Right atrium auricular region (tissue), 2 donors: ENCODE measurements at places on chromosomes 5 and 9.

DNA sequence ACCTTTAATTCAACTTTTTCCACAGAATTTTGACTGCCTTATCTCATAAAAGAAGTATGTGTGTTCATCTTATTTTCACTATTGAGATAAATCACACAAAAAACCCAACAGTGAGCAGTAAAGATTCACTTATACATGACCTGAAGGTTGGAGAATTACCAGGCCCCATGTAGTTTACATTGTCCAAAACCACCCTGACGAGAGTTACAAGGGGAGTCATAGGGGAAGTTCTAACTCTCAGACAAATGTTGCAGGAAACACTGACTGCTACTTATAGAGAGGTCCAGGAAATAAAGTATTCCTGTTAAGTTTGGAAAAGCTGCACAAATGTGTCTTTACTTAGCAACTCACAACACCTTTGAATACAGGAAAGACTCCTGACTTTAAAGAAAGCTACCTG is 14.1 kb downstream of the SPATA9 start:
- DNase-seq: no peak
- H3K36me3 ChIP-seq: no peaks in the 10 kb centered on the region
- H3K27me3 ChIP-seq: no peaks in the 10 kb centered on the region
- H3K4me3 ChIP-seq: no peak overlapping the region
- peak overlapping the region; percentile 45 for H3K27ac ChIP-seq
- H3K4me1 ChIP-seq: no peaks in the 10 kb centered on the region

DNA sequence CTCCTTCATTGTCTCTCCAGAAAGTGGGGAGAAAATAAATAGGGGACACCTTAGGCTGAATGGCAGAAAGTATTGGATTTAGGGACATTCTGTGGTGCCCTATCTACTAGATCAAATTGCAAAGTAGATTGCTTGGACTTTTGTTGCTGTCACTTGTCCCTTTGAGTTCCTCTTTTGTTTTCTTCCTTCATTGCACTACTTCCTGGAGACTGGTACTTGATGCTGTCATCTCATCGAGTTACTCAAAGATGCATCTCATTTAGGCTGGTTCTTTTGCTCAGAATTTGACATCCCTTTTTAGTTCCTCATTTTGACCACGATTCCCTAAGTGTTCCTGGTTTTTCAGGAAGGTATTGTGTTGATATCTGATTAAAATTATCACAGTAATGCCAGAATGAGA is 137.6 kb downstream of the ADGRV1 start:
- H3K27me3 ChIP-seq: no peaks in the 10 kb centered on the region
- no peaks in the 10 kb centered on the region for H3K4me1 ChIP-seq
- no peak overlapping the region for H3K27ac ChIP-seq

- DNase-seq: no peak
- no peak overlapping the region for H3K4me3 ChIP-seq
- H3K4me1 ChIP-seq: no peaks in the 10 kb centered on the region
- H3K27ac ChIP-seq: no peak overlapping the region
- no peaks in the 10 kb centered on the region for H3K36me3 ChIP-seq
- H3K27me3 ChIP-seq: no peaks in the 10 kb centered on the region
Measured at GRCh38 chr5:59554501-59554900, 339.0 kb downstream of the PDE4D start.

DNA sequence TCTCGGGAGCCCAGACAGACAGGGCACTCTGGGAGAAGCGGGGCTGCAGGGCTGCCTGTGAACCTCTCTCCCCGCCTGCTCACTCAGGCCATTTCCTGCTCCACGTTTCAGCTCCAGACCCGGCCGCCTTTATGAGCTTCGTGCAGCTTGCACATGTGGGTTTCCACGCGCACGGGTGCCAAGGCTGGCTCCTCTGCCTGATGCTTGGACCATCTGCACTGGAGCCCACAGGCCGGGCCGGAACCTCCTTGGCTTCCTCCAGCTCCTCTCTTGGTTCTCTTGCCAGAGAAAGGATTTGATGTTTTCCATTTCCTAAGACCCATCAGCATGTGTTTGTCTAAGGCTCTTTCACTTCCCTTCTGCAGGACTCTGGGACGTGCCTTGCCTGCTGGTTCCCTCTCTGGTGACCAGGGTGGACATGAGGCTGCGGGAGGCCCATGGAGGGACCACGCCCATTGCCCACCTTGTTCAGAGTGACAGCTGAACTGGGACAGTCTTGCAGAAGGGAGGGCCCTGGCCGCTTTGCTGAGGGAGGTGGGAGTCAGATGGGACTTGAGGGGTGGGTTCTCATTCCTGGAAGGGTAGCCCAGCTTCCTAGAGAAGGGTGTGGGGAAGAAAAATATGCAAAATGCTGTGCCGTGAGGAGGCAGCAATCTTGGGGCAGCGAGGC is 23.3 kb upstream of the COL5A1 start:
- H3K4me3 ChIP-seq: no peak overlapping the region
- H3K36me3 ChIP-seq: no peaks in the 10 kb centered on the region
- H3K4me1 ChIP-seq: no peaks in the 10 kb centered on the region
- DNase-seq: peak; percentile 63
- no peak overlapping the region for H3K27ac ChIP-seq
- no peaks in the 10 kb centered on the region for H3K27me3 ChIP-seq

DNA sequence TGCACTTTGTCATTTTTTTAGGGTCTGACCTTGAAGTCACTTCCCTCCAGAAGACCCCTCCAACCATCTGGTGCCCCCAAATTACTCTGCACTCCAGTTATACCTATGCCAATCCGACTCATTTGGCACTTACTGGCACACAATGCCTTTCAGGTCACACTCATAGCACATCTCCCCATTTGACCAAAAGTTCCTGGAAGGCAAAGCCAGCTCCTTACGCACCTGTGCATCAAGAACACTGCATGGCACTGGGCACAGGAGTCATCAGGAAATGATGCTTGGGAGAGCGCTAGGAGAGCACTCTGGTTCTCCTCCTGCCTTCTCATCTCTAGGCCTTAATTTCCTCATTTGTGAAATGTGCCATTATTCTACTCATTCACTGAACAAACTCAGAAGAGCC is 2.9 kb downstream of the TNIP1 start:
- no peak for DNase-seq
- H3K4me1 ChIP-seq: no peaks in the 10 kb centered on the region
- H3K4me3 ChIP-seq: no peak overlapping the region
- H3K27me3 ChIP-seq: no peaks in the 10 kb centered on the region
- peaks cover 5% of the 10 kb centered on the region for H3K36me3 ChIP-seq

DNA sequence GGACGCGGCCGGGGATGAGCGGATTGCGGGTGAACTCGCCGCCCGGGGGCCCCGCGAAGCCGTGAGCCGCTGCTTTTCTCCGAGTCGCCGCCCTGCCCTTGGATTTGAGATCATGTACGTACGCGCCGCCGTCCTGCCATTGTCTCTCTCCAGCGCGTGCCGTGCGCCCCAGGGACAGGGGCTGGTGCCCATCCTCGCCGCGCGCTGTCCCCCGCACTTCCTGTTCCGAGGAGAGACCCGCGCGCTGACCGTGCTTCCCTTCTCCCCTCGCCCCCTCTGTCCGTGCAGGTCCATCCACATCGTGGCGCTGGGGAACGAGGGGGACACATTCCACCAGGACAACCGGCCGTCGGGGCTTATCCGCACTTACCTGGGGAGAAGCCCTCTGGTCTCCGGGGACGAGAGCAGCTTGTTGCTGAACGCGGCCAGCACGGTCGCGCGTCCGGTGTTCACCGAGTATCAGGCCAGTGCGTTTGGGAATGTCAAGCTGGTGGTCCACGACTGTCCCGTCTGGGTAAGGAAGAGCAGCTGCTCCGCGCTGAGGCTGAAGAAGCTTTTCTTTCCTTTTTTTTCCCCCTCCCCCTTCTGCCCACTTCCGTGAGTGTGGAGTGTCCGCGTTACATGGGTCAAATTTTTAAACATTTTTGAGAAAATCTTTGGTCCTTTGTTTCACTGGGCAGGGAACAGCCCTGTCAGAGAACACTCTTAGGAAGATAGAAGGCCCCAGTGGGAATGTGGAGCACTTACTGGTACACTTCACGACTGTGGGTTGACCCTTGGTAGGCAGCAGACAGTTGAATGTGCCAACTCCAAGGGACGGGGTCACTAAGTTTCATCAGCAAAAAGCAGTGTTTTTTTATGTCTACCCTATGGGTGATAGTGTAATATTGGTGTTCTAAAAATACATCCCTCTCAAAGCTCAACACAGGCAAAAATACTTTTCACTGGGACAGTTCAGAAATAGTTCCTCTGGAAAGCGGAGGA is 727 bp downstream of the RHOBTB3 start:
- no peak for DNase-seq
- H3K36me3 ChIP-seq: no peaks in the 10 kb centered on the region
- H3K4me3 ChIP-seq: peak overlapping the region; percentile 70
- no peaks in the 10 kb centered on the region for H3K4me1 ChIP-seq
- no peaks in the 10 kb centered on the region for H3K27me3 ChIP-seq

DNA sequence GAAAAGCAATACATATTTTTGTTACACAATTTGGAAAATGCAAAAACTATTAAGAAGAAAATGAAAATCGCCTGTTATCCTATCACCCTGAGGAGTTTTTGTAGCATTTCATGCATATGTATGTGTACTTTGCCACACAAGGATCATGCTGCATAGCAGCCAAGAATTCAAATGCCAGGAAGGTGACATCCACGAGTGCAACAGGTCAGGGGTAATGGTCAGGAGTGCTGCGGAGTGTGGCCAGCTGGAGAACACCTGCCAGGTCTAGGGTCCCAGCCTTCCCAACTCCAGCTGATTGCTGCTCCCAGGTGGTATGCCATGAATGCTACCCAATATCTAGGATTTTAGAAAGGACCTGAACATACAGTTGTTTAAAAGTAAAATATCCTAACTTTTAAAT is 617.1 kb downstream of the PRELID2 start:
- H3K4me3 ChIP-seq: no peak overlapping the region
- H3K27ac ChIP-seq: no peak overlapping the region
- H3K36me3 ChIP-seq: no peaks in the 10 kb centered on the region
- H3K27me3 ChIP-seq: no peaks in the 10 kb centered on the region
- no peaks in the 10 kb centered on the region for H3K4me1 ChIP-seq

DNA sequence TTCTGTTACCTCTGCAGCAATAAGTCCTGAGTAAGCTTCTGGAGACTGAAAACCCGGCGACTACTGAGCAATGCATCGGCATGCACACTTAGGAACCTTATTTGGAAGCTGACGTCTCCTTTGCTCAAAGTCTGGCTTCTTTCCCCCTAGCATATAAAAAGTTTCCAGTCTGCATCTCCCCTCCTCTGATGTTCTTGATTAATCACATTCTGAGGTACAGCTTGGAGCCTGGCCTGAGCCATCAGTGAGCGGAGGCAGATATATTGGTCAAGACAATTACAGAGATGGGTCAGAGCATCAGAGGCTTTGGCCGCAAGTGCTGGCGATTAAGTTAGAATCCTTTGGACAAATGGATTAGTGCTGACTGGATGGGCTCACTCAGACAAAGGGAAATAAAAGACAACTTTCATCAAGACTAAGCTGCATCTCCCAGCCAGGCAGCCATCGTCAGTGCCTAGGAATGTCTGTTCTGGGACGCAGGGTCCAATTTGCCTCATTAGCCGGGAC is 140.7 kb downstream of the MTX3 start:
- no peak for DNase-seq
- H3K27ac ChIP-seq: no peak overlapping the region
- H3K27me3 ChIP-seq: no peaks in the 10 kb centered on the region
- H3K36me3 ChIP-seq: no peaks in the 10 kb centered on the region
- H3K4me3 ChIP-seq: no peak overlapping the region

DNA sequence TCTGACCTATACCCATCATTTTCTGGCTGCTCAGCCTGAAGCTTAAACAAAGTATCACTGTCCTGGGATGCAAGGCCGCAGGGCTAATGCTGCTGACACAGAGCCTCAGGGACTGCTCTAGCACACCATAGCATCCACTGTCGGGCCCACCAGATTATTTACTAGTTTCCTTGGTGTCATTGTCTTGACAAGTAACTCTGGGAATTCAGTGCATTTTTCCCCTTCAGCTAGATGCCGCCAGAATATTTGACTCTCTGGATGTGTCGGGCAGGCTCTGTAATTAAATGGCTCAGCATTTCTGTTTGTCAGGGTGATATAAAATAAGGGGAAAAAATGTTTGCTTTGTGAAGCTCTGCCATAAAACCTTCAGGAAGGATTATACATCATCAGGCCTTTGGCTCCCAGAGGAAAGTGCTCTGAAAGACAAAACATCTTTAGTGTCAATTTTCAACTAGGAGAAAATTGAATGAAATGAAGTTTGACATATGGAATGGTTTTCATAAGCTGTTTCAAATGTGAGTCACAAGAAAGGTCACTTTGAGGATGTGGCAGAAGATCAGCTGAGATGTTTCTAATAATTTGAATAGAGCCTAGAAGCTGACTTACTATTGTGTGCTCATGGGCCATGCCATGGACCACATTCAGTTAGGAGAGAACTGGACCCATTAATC is 350.1 kb downstream of the TMEM232 start:
- H3K36me3 ChIP-seq: no peaks in the 10 kb centered on the region
- no peak overlapping the region for H3K27ac ChIP-seq
- no peaks in the 10 kb centered on the region for H3K4me1 ChIP-seq
- H3K4me3 ChIP-seq: no peak overlapping the region
- H3K27me3 ChIP-seq: no peaks in the 10 kb centered on the region
- no peak for DNase-seq

DNA sequence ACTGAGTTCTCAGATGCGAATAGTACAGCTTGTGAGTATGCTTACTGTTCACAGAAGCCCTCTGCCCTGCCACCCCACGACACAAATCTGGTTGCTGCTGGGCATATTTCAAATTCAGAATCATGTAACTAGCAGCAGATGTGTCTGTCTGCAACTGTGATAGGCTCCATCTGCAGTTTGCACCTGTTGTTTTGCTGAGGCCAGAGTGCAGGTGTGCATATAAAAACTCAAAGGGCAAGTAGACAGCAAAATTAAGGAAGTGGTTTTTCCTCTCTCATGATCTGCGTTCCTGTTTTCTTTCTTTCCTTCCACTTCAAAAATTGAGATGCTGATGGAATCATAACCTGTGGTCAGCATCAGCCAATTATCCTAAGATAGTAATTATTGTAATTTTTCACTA is 1000.5 kb downstream of the PTPRD start:
- no peak for DNase-seq
- H3K4me3 ChIP-seq: no peak overlapping the region
- no peaks in the 10 kb centered on the region for H3K4me1 ChIP-seq
- no peaks in the 10 kb centered on the region for H3K27me3 ChIP-seq
- H3K36me3 ChIP-seq: no peaks in the 10 kb centered on the region
- H3K27ac ChIP-seq: no peak overlapping the region

DNA sequence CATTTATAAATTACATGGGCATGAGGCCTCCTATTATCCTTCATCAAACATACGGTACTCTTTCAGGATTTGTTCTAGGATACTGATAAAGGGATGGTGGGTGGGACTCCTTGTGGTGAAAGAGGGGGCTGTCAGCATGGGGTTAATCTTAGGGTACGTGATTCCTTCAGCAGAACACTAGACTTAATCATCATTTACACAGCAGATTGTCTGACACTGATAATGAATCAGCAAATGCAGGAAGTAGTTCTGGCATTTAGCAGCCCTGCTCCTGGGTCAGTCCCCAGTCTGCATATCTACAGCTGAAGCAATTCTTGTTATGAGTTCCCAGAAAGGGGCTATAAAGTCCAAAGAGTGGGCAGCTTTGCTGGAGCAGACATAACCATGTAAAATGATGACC is 384.6 kb downstream of the SPOCK1 start:
- H3K4me3 ChIP-seq: no peak overlapping the region
- H3K36me3 ChIP-seq: no peaks in the 10 kb centered on the region
- no peaks in the 10 kb centered on the region for H3K27me3 ChIP-seq
- H3K27ac ChIP-seq: no peak overlapping the region
- no peaks in the 10 kb centered on the region for H3K4me1 ChIP-seq
